ENCODE measurements at places on chromosomes 3 and 15.

- DNase-seq = no peak
Observed at GRCh38 chr3:128006061-128007032, 45.9 kb upstream of the SEC61A1 start.

GRCh38 chr3:19250959-19251610, 102.8 kb downstream of the KCNH8 start:
- no peak for DNase-seq

DNA sequence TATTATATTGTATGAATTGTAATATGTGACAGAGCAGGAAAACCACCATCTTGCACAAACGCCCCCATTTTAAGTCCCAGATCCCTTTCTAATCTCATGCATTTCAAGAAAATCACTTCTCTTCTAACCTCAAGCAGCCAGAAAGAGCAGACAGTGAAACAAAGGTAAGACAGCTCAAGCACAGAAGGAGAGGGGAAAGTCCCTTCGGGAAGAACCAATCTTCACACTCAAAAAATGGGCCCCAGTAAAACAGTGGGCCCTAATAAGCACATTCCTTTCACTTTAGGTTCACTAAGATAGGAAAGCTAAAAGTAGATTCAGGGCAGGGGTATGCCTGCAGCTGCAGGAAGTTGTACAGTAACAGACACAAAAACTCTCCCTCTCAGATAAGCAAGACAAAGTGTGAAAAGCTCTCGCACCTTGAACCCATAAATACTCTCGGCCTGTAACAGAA, 1268.7 kb downstream of the SI start:
- DNase-seq = no peak

DNA sequence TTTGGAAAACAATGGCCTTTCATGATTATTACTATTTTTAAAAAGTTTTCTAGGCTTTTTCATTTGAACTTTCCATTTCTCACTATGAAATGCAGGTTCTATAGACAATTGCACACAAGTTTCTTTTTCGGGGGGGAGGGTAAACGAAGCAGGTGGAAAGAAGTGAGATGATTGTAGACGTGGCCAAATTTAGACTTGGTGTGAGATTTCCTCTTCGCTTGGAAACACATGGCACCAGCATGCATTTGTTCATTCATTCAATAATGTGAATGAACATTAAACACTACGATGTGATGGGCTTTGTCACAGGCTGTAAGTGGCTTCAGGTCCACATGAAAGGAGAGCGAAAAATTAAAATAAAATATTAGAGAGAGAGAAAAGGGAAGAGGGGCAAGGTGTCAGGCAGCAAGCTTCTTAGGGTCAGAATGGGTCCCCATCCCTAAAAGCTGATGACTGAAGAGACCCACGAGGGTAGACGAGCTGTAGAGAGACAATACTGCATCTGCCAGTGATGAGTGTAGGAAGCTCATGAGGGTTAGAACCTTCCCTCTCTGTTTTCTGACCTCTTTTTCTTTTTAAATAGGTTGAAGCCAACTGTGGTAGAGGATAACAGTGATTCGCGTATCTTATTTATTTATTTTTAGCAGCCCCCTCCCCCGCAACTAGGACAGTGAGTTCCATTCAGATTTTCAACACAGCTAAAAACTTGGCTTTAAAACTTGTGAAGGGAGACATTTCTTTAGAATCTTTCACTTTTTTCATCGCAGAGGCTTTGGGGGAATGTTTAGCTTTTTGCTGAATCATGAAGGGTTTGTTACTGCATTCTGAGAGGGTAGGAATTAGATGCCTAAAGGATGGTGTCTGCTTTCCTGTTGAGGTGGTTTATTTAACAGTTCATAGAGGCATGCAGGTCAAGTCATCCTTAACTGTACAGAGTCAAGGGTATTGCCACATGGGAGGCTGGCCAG, 36.2 kb downstream of the GAP43 start:
- DNase-seq = no peak

- DNase-seq = no peak
Observed at GRCh38 chr3:13718000-13718399, 161.9 kb downstream of the WNT7A start.

DNA sequence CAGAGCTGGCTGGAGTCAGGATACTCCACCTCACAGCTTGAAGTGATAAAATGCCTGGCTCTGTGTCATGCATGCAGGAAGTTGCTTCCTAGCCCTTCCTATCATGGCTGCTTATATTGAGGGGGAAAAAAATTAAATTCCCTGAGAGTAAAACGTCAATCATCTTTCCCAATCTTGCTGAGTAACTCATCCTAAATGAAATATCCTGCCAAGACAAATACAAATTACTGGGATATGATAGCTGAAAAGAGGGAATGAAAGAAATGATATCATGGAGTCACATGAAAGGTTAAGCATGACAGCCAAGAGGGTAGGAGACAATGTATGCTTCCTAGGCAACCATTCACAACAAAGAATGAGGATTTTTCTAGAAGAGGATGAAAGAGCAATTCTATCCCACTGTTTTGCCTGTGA, 110.6 kb downstream of the ABI3BP start:
- no peak for DNase-seq

DNA sequence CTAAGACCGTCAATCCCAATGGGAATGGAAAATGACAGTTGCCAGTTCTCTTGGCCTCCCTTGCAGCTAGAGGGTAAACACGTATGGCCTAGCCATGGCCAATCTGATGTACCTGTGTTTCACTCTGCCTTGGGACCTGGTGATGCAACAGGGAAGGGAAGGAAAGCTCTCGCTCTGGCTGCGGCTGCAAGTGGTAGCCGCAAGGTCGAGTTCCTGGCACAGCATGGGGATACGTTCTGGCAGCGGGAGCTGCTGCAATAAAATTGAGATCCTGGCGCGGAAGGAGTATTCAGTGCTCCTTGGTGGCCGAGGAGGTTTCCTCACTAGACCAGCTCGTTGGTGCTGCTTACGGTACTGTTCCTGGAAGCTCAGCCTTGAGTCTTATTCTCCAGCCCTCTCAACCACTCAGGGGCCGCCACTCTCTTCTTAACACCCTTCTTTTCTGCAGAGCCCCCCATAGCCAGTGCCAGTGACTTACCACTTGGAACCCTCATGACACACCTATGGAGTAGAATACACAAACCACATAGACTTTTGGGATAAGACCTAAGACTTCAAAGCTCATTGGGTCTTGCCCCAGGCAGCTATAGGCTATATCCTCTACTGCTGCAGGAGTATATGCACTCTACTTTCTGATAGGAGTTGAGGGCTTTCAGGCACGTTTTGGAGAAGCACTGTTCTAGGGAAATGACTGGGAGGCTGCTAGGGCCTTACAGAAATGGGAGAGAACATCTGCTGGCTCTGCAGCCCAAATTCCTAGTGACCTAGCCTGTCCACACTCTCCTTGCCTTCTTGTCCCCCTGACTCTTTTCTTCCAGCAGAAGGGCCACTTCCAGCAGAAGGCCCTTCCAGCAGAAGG, 2.7 kb downstream of the KY start:
- DNase-seq = no peak

GRCh38 chr3:120040813-120041377, 53.4 kb downstream of the GSK3B start:
- no peak for DNase-seq

GRCh38 chr15:57285386-57285785, 90.9 kb upstream of the CGNL1 start:
- no peak for DNase-seq

DNA sequence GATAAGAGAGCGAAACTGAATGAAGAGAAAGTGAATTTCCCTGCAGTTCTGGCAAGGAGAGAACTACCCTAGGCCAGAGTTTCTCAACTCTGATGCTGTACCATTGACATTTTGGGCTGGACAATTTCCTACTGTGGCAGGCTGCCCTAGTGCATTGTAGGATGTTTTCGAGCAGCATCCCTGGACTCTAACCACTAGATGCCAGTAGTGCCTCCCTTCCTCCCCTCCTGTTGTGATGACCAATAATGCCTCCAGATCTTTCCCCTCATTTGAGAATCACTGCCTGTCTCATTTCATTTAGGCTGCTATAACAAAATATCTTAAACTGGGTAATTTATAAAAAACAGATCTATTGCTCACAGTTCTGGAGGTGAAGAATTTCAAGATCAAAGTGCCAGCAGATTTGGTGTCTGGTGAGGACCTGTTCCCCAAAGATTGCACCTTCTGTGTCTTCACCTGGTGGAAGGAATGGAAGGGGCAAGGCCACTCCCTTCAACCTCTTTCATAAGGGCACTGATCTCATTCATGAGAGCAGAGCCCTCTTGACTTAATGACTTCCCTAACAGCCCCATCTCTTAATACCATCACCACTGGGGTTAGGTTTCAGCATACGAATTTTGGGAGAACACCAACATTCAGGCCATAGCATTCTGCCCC, 188.9 kb upstream of the MEIS2 start:
- DNase-seq = no peak

GRCh38 chr15:66359740-66360139, 3.3 kb upstream of the TIPIN start:
- no peak for DNase-seq

DNA sequence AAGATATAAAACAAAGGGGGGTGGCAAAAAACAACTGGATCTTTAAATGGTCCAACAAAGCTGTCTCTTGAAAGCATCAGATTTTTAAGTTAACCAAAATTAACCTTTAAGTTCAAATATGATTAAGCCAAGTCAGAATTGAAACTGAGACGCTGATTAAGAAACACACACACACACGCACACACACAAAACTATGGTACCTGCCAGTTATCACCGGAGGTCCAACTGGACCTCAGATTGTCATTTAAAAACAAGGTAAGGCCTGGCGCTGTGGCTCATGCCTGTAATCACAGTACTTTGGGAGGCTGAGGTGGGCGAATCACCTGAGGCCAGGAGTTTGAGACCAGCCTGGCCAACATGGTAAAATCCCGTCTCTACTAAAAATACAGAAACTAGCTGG, 10.4 kb downstream of the ARF4 start:
- DNase-seq = no peak

DNA sequence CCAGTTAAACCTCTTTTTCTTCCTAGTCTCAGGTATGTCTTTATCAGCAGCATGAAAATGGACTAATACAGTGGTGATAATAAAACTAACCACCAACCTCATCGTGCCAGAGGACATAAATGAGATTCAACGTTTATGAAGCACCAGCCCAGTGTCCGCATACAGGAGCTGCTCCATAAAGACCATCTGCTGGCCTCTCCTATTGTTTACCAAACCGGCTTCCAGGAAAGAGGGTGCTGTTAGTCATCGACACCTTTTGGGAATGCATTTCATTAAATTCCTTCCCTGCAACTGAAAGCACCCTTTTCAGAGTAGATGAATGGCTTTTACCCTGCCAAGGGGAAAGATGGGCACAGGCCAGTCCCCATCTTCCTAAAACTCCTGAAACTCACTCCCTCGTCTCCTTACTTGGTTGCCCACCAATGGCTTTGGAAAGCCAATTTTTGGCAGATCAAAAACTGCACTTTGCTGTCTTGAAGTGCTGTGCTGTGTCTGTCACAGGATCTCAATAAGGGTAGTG, 122.1 kb downstream of the AQP9 start:
- DNase-seq = no peak

DNA sequence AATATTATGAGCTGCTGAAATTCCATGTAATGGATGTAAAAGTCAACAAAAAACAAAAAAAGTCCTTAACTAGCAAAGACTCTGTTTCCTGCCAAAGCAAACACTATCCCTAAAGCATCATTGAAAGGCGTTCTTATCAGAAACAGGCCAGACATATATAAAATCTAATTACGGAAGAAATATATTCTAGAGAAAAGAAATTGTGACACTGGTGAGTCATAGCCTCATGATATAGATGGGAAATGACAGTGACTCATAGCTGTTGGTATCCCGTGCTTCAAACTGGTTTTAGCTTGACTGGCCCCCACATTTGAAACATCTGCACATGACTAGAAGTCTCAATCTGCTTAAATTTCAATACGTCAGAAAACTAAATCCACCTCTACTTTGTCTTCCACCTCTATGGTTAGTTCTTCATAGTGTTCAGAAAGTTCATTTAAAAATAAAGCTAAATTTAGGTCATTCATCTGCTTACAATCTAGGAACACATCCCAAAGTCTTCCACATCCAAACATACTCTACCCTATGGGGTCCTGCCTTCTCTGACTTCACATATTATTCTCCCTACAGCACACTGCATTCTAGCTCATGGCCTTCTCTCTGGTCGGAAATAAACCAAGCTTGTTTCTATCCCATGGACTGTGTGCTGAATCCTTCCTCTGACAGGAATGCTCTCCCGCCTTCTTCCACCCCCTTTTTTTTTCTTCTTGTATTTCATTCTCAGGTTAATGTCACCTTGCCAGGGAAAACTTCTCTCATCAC, 456.3 kb upstream of the ARRDC4 start:
- DNase-seq = peak; percentile 0

GRCh38 chr3:144294659-144295538, 323.3 kb downstream of the DIPK2A start:
- DNase-seq = peak; percentile 1

GRCh38 chr3:164267053-164267452, 811.2 kb downstream of the SI start:
- DNase-seq = no peak

GRCh38 chr3:61613666-61614065, 52.3 kb downstream of the PTPRG start:
- DNase-seq = no peak

GRCh38 chr15:75230016-75230343, 28.2 kb upstream of the GOLGA6C start:
- DNase-seq = no peak

DNA sequence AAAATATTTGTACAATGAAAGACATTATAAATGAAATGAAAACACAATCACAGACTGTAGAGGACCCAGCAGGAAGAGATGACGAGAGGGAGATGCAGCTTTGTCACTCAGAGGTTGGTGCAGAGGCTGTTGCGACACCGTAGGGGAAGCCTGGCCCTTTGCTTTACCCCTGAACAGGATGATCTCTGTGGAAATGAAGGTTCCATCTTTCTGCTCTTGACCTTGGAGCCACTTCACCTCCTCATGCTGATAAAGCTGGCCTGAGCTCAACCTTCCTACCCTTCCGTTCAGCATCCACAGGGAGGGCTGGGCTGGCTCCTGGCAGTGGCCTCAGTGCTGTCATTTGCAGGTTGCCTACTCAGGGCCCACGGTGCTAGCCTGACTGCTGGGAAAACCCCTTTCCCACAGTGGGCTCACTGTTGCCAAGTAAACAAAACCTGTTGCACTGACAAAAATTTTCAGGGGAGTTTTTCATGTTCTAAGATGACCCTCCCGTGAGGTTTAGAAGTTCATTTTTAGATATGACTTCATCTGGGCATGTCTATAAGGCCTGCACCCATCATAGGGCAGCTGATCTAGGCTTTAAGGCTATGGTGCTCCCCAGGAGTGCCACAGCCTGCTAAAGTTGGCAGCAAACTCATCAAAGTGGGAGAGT, 3.0 kb upstream of the CD80 start:
- peak; percentile 69 for DNase-seq

GRCh38 chr3:179933080-179933479, 103.7 kb downstream of the PEX5L start:
- DNase-seq = no peak

- no peak for DNase-seq
Observed at GRCh38 chr3:13018043-13018451, 55.2 kb downstream of the IQSEC1 start.

GRCh38 chr3:45872569-45872968, 13.8 kb upstream of the CCR9 start:
- no peak for DNase-seq

GRCh38 chr3:100107221-100107814, 7.0 kb downstream of the FILIP1L start:
- no peak for DNase-seq

Data from CD4-positive, alpha-beta T cell treated with Interleukin-12 subunit alpha and Interleukin-12 subunit beta, for 1 hour (primary cell).